ENCODE measurements at places on chromosomes 1 and 21.
A peak's percentile ranks its signal among the peaks of the same experiment; 100 is the strongest.

GRCh38 chr1:45827256-45827655 is 23.8 kb downstream of the MAST2 start:
- DNase-seq = no peak

DNA sequence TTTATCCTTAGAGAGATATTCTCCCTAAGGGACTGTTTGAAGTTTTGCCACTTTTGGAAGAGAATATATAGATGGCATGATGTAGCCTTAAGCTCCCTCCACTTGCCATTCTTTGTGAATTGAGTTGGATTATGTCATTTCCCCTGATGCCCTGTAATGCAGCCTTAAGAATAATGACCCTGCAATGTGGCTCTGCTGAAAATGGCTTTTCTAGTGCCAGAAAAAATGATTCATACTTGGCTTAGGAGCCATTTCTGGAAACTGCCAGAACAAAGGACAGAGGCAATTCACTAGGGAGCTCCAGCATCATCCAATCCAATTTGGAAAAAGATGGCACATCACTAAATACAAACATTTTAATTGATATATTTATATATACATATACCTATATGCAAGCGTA is 265.3 kb downstream of the SPATA17 start:
- no peak for DNase-seq

- DNase-seq = peak; percentile 86
Measured at GRCh38 chr1:19563324-19564097, 78.2 kb upstream of the CAPZB start.

DNA sequence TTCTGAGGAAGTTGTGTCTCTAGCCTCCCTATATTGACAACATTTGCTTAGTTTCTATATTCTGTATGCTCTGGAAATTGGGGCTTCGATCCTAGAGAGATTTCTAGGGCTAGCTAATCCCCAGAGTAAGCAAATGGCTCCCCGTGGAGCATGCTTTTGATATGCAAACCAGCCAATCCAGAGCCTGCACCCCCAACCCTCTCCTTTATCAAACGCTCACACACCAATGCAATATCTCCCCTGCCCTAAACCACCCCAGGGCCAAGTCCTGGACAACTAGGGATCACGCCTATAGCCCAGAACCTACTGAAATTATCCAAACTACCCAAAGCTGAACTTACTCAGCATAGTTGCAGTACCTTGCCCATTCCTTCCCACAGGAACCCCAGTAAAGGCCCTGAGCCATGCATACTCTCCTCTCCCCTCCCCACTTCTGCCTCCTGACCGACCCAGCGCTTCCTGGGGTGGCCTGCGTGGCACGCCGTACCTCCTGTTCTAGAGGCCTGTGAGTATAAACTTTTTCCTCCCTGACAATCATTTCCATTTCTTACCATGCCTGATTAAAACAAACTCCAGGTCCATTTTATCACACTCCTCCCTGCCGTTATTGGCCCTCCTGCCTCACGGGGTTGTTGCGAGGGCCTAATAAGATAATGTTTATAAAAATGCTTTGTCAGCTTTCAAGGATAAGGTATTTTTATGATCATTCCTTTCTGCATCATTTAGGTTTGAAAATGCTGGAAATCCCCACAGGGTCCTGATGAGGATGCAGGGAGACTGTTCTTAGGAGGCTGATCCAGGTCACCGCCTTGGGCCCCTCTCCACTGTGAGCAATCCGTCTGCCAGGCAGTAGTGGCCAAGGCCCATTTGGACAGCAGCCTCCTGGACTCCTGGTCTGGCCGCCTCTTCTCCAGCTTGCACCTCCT is 102.7 kb downstream of the TENT5C start:
- no peak for DNase-seq

DNA sequence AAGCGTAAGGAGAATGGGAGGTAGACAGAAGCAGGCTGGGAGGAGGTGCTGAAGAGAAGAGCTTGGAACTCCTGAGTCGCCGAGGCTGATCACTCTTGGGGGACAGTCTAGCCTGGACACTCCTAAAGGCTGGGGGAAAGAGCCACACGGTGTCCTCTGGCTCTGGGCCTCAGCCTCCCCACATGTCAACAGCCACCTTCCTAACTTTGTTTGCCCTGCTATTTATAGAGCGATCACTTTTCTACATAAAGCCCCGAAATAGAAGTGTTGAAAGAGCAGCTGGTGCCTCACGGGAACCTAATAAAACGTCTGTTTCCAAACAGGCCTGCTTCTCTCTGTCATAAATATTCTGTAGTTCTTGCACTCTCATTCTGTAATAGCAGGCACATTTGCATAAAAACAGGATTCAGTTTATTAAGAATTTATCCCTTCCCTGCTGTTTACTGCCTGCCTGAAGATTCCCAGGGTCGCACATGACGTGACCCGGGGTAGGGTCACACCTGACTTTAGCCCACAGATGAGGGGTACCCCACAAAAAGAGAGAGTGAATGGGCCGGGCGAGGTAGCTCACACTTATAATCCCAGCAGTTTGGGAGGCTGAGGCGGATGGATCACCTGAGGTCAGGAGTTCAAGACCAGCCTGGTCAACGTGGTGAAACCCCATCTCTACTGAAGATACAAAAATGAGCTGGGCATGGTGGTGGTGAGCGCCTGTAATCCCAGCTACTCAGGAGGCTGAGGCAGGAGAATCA is 212.5 kb downstream of the TOMM20 start:
- no peak for DNase-seq

DNA sequence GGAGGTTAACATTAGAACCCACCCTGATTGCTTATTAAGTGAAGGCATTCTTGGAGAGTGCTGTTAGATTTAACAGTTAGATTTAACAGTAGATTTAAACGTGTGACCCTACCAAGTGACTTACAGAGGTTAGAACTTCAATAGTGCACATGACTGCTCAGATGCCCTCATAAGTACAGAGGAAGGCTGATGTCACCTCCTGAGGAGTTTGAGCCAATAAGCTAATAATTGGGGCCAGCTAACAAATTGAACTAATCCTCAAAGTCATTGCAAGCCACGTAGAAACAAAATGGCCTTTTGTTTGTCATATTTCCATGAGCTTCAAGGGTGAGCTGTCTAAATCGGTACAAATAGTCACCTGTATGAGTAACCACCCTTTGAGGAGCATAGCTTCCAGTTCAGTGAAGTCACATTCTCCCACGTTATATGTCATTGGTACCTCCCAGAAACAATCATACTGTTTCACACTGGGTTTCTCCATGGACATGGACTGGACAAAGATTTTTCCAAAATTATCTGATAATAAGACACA is 11.7 kb downstream of the AVPR1B start:
- no peak for DNase-seq

- no peak for DNase-seq
Measured at GRCh38 chr1:19725606-19726005, 60.9 kb downstream of the HTR6 start.

DNA sequence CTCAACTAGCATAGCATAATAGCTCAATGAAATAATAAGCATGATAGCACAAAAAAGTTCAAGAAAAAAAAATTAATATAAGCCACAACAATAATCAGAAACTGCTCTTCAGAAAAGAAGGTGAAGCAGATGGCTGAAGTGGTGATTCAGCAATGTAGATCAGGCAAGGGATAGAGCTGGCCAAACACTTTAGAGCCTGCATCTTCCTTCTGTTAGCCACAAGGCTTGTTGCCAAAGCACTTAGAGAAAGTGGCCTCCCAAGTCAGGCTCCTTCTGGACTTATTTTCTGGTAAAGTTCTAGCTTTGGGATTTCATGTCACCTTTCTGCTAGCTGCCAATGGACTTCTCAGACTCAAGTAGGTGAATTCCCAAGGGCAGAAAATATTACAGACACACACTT is 60.3 kb upstream of the C1orf87 start:
- peak; percentile 64 for DNase-seq

- DNase-seq = no peak
Measured at GRCh38 chr21:38777015-38777414, 28.7 kb upstream of the ETS2 start.

DNA sequence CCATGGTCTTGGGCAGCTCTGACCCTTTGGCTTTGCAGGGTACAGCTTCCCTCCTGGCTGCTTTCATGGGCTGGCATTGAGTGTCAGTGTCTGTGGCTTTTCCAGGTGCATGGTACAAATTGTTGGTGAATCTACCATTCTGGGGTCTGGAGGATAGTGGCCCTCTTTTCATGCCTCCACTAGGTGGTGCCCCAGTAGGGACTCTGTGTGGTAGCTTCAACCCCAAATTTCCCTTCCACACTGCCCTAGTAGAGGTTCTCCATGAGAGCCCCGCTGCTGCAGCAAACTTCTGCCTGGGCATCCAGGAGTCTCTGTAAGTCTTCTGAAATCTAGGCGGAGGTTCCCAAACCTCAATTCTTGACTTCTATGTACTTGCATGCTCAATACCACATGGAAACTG is 494.5 kb upstream of the LRRC7 start:
- DNase-seq = no peak

DNA sequence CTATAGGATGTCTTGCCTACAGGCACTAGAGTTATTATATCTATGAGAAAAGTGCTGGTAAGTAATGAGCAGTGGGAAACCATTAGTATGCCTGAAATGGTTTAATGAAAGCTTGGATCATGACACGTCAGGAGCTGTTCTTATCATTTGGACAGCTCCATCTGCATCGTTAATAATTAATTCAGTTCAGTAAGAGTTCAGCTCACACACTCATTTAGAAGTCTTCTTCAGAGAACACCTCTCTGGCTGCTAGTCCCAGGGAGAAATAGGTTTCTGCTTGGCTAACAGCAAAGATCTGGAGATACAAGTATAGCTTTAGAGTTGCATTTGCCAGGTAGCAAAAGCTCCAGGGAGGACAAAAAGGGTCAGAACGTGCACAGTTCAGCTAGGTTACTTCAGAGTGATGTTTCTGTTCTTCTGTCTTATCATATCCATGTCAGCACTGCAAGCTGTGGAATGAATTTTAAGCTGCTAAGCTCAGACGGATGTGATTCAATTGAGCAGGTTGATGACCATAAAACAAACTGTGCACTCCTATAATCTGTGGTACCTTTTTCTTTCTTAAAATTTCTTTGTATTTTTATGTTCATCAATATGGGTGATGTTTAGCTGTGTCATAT is 173.6 kb downstream of the ADGRL2 start:
- no peak for DNase-seq

- DNase-seq = no peak
Measured at GRCh38 chr1:146051452-146051851, 29.9 kb upstream of the HJV start.

- DNase-seq = no peak
Measured at GRCh38 chr1:11880911-11881748, 22.4 kb upstream of the NPPB start.

GRCh38 chr1:2801535-2802291 is at the start of gene TTC34:
Gene TTC34 (minus strand): TSS chr1:2801693. CDS start chr1:2800827, 866 bp downstream.
- no peak for DNase-seq

- DNase-seq = peak; percentile 62
Measured at GRCh38 chr1:38858833-38859560, 575 bp downstream of the RRAGC start.

- no peak for DNase-seq
Measured at GRCh38 chr1:206101351-206102045, 15.7 kb downstream of the AVPR1B start.

DNA sequence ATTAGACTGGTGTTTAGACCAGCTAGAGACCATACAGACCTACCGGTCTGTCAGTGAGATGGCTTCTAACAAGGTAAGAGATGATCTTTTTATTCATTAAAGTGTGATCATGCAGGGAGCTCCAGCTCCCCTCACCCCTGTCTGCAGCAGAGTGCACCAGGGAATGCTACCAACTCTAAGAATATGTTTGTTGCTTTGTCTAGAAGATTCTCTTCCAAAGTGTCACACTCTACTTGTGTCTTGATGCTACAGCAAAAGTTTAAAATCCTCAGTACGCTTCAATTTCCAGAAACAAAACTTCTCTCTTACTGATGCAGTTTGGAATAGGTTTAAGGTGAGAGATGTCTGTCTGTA is 201.4 kb upstream of the SGIP1 start:
- DNase-seq = no peak

GRCh38 chr1:48214820-48215219 is 7.7 kb upstream of the SLC5A9 start:
- no peak for DNase-seq

GRCh38 chr1:26861889-26862378 is 1.0 kb upstream of the SFN start:
- no peak for DNase-seq

GRCh38 chr21:44940116-44940631 is 345 bp downstream of the SLX9 start:
- DNase-seq = peak; percentile 57

GRCh38 chr1:191886977-191887376 is 271.3 kb upstream of the RGS18 start:
- no peak for DNase-seq

DNA sequence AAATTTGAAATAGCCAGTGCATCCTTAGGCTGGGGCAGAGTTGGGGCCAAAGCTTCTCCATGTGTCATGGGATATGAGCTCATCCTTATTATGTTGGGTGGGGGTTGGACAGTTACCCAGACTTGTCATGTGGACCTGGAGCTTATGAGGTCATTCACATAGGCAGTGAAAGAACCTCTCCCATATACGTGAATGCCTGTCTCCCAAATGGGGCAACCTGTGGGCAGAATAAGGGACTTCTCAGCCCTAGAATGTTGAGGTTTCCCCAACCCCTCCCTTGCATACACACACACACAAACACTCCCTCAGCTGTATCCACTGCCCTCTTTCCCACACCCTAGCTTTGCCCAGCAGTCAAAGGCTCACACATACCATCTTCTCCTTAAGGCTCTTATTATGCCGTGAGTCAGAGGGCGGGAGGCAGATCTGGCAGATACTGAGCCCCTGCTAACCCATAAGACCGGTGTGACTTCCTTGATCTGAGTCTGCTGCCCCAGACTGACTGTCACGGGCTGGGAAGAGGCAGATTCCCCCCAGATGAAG is 2.3 kb upstream of the IVL start:
- DNase-seq = peak; percentile 72

GRCh38 chr21:37101384-37101783 is 28.3 kb downstream of the TTC3 start:
- DNase-seq = no peak

DNA sequence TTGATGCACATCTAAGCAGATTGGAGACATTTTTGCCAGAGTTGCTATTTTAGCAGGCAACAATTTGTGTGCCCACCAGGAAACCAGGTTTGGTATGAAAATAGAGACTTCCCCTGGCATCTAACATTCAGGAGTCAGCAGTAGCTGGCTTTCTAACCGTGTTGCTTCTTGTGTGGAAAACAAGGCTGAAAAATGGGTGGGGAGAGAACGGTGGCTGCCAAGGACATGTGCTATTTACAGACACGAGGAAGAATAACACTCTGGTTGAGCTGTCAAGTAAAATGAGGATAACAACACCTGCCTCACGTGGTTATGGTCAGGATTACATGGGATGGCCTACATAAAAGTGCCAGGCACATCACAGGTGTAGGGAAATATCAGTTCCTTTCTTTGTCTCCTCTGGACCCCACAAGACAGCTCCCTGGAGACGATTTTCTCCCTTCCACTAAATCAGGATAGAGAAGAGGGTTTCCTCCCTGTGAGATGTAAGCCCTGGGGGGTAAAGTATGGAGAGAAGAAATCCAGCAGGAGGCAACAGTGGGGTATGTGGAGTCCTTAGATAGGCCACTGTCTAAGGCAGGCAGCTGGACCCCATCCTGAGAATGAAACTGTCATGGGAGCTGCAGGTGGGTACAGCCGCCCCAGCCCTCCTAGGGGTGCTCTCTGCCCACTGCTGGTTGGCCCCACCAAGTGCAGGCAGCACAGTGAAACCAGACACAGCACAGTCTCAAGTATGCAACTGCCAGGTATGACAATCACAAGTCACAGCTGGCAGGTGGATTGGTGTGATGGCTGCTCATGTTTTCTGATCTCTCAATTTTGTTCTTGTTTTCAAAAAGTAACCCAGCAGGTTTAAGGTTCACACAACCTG is 80.3 kb downstream of the TENT5C start:
- no peak for DNase-seq
